ENCODE measurements at places on chromosomes 2 and 18. TPM values are rescaled to one million over a fixed set of nuclear protein-coding genes. Genes with fewer than 3 reads are reported as not detected.

Gene CYP27C1
- total RNA-seq = 4.3 TPM

Gene HMSD
- 0.03 TPM for total RNA-seq

Gene IL1R1
- total RNA-seq = 41.1 TPM

Gene NETO1
- not detected for total RNA-seq

Gene PLA2R1
- 2.2 TPM for total RNA-seq

Gene STPG4
- total RNA-seq = not detected

Gene TTN
- total RNA-seq = 0.01 TPM

Gene AGBL5
- total RNA-seq = 34.4 TPM

Gene DPYSL5
- 3.7 TPM for total RNA-seq

Gene SERPINB10
- total RNA-seq = not detected

Gene WIPF1
- 30.3 TPM for total RNA-seq

Gene SCN7A
- not detected for total RNA-seq

Gene CFAP221
- 0.22 TPM for total RNA-seq

Gene PFN4
- 1.8 TPM for total RNA-seq

All from A549 treated with dexamethasone at 1 μM for 4 hours (cell line).